ENCODE measurements at places on chromosomes 11 and 22.

DNA sequence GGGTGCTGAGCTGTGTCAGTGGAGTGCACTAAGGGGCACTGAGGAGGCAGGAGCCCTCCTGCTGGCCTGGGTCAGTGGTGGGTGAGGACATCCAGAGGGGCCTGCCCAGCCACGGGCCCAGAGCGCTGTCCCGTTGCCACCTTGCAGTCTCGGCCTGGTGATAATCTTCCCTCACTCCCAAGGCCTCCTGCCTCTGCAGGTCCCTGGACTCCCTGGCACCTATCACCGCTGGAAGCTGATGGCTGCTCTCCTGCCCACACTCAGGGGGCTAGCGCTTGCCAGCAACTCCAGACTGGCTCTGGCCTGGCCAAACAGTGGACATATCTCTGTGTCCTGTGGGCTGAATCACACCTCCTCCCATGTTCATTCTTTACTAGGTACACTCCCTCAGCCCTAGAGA, 86.5 kb upstream of the PITPNB start:
- DNase-seq: no peak

DNA sequence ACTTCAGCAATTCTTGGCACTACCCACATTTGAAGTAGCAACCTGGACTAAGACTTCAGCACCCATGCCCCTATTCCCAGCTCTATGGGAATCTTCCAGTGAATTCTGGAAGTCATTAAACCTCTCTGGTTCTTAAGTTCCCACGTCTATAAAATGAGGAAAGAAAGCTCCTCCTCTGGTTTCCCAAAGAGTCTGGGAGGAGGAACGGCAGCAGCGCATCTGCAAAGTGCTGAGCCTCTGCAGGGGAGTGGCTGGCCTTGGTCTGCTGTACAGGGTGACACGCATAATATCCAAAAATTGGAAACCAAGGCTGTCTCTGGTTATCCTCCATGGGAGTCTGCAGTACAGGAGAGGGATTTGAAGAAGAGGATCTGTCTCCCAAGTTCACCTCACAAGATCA, 73.6 kb upstream of the TP53I11 start:
- DNase-seq: no peak

DNA sequence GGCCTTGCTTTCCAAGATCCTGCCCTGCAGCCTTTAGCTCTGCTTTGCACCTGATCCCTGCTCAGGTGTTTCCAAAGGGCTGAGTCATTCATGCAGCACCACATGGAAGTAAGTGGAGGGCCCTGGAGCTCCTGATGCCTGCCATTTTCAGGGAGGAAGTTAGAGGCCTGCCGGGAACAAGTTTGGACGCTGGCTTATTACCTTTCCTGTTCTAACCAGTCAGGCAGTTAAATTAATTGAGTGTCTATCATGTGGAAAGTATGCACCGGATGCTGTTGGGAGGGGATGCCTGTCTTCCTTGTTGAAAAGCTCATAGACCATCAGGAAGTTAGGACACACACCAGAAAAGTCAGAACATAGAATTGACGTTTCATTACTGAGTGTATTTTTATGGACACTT, 73.7 kb upstream of the PLET1 start:
- no peak for DNase-seq

GRCh38 chr11:115931548-115932083, 427.4 kb upstream of the CADM1 start:
- DNase-seq: no peak

DNA sequence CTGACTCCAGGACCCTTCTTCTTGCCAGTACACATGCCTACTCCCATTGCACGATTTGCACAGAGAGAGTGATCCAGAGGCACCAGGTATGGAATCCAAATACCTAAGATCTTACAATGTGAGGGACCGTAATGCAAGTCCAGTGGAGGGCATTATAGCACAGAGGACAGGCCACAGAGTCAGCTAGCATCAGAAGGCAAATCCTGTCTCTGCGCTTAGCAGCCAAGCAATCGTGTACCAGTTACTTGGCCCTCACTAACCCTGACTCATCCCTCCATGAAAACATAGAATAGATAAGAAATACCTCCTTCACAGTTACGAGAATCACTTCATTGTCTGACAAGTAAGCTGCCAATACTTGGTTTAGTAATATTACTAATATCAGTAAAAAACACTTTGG, 69.7 kb upstream of the SLC6A5 start:
- DNase-seq: no peak

DNA sequence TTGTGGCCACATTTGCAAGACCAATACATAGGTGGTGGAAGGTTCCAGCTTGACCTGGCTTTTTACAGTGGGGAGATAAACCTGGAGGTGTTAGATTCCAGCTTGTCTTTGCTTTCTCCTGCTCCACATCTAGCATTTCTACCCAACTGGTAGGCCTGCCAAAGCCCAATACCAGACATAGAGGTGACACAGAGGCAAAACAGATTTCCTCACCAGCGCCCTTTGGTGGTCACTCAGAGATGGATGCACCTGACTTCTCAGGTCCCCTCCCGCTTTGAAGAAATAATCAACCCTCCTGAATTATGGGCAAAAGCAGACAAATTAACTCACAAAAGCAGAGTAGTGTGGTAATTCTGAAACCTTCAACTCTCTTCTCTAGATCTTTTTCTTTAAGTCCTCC, 1356.2 kb downstream of the FAM181B start:
- DNase-seq: no peak

DNA sequence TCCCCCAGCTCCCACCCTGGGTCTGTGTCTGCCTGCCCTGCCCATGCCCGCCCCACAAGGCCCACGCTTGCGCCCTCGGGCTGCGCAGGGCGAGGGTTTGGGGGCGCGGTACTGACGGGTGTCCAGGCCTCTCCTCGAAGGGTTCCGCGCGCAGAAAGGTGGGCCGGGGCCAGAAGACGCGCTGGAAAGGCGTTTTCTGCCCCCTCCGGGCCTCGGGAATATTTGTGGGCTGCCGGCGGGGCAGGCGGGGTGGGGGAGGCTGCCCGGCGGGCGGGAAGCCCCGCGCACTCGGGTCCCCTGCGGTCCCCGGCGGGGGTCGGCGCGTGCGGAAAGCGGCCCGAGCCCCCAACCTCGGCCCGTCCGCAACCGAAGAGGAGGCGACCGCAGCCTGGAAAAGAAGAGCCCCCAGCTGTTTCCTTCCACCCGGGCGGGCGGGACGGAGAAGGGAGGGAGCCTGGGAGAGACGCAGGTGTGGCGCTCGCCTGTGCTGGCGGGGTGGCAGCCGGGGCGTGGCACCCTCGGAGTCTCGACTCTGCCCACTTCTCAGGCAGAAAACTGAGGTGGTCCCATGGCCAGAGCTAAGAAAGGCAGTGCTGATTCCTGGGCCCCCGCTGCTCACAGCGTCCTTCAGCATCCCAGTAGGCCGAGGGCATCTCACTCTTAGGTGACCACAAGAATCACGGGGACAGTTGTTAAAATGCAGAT, 59.0 kb downstream of the THAP12 start:
- no peak for DNase-seq

GRCh38 chr11:61377461-61378160, 14.8 kb upstream of the TMEM216 start:
- DNase-seq: peak; percentile 77

DNA sequence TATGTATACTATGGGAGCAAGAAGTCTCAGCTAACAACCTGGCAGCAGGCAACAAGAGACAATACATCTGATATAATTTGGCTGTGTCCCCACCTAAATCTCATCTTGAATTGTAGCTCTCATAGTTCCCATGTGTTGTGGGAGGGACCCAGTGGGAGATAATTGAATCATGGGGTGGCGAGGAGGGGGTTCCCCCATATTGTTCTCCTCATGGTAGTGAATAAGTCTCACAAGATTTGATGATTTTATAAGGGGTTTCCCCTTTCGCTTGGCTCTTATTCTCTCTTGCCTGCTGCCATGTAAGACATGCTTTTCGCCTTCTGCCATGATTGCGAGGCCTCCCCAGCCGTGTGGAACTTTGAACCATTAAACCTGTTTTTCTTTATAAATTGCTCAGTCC, 6.2 kb downstream of the DNAJC24 start:
- DNase-seq: no peak

DNA sequence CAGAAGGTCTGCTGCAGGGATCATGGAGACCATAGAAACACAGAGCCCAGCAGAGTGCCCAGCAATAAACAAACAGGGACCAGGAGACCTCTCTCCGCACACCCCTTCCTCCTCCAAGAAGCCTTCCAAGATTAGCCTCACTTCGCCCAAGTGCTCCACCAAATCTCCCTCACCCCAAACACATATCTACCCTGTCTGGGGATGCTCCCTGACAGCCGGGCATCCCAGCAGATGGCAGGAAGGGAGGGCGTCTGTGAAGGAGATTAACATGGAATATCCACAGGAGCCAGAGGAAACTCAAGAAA, 26.5 kb downstream of the ARAP1 start:
- no peak for DNase-seq

- DNase-seq: no peak
Observed at GRCh38 chr11:58739725-58740430, 8.1 kb upstream of the GLYAT start.

DNA sequence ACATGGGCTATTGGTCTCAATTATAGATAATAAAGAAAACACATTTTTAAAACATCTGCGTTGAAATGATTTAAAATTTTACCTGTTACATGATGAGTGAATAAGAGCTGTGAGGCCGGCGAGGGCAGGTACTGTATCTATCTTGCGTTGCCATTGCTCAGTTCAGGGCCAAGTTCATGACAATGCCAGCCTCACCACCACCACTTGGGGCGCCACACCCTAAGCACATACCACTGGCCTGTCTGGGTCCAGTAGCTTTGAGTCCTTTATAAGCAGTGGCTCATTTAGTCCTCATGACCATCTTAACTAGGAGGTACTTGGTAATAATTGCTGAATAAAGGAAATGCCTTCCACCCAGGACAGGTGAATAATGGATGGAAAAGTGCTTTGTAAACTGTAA, 14.5 kb upstream of the MB start:
- peak; percentile 46 for DNase-seq

DNA sequence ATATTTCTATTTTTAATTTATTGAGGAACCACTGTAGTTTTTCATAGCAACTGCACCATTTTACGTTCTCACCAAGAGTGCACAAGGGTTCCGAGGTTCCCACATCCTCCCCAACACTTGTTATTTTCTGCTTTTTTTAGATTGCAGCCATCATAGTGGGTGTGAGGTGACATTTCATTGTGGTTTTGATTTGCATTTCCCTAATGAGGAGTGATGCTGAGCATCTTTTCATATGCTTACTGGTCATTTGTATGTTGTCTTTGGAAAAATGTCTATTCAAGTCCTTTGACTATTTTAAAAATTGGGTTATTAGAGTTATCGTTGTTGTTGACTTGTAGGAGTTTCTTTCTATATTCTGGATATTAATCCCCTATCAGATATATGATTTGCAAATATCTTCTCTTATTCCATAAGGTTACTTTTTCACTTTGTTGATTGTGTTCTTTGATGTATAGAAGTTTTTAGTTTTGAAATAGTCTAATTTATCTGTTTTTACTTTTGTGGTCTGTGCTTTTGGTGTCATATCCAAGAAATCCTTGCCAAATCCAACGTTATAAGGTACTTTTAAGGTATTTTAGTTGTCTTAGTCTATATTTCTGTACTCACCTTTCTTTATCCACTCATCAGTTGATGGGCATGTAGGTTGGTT, 9.0 kb downstream of the NEAT1 start:
- peak; percentile 59 for DNase-seq

DNA sequence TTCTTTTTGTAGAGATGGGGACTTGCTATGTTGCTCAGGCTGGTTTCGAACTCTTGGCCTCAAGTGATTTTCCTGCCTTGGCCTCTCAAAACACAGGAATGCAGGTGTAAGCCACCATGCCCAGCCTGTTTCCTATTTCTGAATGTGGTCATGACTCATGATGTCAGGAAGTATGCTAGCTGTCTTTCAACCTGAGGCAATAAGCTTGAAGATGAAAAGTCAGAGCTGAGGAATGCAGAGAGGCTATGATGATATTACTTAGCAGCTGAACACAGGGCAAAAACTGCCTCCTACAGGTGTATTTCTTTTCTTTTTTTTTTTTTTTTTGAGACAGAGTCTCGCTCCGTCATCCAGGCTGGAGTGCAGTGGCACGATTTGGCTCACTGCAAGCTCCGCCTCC, 9.0 kb upstream of the NUCB2 start:
- peak; percentile 71 for DNase-seq

- peak; percentile 6 for DNase-seq
Observed at GRCh38 chr11:93567401-93567895, 24.3 kb upstream of the SMCO4 start.

DNA sequence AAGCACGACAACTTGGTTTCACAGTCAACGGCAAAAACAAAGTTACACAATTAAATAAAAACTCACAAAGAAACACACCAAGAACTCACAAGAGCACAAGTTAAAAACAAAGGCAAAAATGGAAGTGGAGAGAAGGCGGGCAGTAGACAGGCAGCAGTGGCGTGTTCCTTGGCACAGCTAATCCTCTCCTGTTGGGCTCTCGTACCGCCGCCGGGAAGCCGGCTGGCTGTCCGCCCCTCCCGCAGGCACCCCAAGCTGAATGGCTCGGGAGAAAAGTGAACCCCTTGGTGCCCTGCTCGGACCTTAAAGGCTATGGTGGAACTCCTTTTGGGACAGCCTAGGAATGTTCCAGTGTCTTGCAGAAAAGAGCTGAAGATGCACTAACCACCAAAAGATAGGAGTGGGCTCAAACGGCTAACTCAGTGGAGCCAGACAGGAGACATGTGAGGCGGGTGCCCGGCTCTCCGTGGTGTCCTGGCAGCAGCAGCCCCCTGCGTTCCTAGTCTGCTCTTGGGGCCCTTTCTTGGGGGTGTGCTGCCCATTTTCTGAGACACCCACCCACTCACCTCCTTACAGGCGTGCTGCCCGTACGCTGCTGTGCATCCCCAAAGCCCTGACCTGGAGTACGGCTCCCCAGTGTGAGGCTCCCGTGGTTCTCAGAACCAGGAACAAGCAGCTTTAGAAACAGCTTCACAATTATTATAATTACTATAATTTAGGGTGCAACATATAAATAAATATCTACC, 86.1 kb upstream of the BID start:
- DNase-seq: no peak

DNA sequence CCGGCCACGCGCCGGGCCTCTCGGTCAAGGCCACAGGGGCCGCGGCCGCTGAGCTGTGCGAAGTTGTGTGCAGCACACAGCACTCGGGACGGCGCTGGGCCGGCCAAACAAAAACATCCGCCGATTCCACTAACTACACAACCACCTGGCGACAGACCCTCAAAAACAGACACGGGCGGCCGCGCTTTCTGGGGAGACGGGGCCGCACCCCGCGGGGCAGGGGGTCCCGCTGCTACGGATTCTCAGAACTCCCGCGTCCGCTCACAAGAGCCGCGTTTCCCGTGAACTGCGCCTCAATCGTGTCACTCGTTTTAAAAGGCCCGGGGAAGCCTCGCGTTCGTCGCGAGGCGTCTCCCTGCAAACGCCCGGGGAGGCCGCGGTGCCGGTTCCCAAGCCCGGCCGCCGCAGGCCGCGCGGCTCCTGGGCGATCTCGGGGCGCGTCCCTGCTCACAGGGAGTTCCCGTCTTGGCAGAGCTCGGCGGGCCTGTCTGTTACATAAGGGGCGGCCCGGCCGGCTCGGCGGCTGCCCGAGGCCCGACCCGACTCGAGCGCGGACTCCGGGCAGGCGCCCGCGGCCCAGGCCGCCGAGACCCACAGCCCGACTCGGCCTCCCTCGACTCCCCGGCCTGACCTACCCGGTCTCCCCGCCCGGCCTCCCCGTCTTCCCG, 936 bp downstream of the BRD1 start:
- peak; percentile 28 for DNase-seq

All from fibroblast of mammary gland (primary cell).